ENCODE measurements at places on chromosomes 6 and 20. TPM values are rescaled to one million over a fixed set of nuclear protein-coding genes. Genes with fewer than 3 reads are reported as not detected.

- no peak for DNase-seq
- H3K4me3 ChIP-seq: no peak overlapping the region
- H3K36me3 ChIP-seq: no peaks in the 10 kb centered on the region
- no peaks in the 10 kb centered on the region for H3K4me1 ChIP-seq
- no peak overlapping the region for H3K27ac ChIP-seq
These were observed 507.3 kb upstream of the ARID1B start for GRCh38 chr6:156269751-156270369.

- H3K4me1 ChIP-seq: no peaks in the 10 kb centered on the region
- H3K4me3 ChIP-seq: no peak overlapping the region
- H3K36me3 ChIP-seq: no peaks in the 10 kb centered on the region
- no peaks in the 10 kb centered on the region for H3K27me3 ChIP-seq
- no peak for DNase-seq
- no peak overlapping the region for H3K27ac ChIP-seq
These were observed 309.1 kb downstream of the LMBRD1 start for GRCh38 chr6:69487688-69488087.

DNA sequence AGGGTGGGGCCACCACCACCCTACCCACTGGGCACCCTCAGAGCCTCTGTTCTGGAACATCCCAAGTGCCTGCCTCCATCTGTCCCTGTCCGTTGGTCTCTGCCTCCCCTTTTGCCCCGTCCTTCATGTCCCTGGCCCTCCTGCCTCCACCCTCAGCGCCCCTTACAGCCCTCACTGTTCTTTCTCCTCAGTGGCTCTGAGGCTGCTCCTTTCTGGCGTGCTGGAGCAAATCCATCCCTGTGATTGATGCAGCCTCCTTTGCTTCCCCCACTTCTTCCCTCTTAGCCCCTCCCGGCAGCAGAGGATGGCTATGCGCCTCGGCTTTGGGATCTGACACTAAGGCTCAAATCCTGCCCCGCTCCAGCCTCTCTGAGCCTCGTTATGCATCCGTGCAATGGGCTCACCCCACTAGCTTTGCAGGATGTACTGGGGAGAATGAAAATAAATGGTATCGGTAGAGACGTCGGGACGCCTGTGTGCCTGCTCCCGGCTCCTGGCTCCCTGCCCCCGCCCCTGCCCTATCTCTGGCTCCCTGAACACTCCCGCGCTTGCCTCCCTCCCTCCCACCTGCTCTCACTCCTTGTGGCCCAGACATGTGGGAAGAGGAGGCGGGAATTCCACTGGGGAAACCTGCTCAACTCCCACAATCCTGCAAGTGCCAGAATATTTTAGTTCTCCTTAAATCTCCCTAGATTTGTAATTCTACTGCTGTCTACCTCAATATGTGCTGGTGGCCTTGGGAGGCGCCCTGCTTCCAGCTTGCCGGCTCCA, 13.1 kb downstream of the VSTM2L start:
- peaks cover 9% of the 10 kb centered on the region for H3K27me3 ChIP-seq
- no peak for DNase-seq
- H3K27ac ChIP-seq: no peak overlapping the region
- no peak overlapping the region for H3K4me3 ChIP-seq
- peaks cover 4% of the 10 kb centered on the region for H3K4me1 ChIP-seq
- H3K36me3 ChIP-seq: no peaks in the 10 kb centered on the region

- H3K4me3 ChIP-seq: no peak overlapping the region
- no peak overlapping the region for H3K27ac ChIP-seq
- H3K36me3 ChIP-seq: no peaks in the 10 kb centered on the region
These were observed 90.4 kb downstream of the CARMIL1 start for GRCh38 chr6:25369433-25370177.

DNA sequence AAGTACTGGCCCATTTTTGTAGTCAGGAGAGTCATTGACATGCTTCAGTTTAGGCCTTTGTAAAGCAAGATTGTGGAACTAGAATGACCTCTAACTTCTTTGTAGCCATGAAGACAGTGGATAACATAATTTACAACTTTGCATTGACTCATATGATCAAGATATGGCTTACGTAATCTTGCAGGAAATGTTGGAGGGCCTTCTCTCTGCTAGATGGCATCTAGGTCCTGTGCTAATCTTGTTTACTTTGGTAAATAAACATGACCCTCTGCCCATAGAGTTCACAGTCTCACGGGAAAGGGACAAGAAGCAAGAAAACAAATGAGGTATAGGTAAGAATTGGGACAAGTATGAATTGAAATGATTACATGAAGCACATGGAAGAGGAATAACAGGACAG, 355.2 kb upstream of the ARID1B start:
- no peak for DNase-seq
- peaks cover 15% of the 10 kb centered on the region for H3K4me1 ChIP-seq
- no peaks in the 10 kb centered on the region for H3K27me3 ChIP-seq
- H3K36me3 ChIP-seq: no peaks in the 10 kb centered on the region
- H3K4me3 ChIP-seq: no peak overlapping the region

PTK7 gene
- total RNA-seq: 87.0 TPM

C20orf141 gene
- total RNA-seq: not detected

DNA sequence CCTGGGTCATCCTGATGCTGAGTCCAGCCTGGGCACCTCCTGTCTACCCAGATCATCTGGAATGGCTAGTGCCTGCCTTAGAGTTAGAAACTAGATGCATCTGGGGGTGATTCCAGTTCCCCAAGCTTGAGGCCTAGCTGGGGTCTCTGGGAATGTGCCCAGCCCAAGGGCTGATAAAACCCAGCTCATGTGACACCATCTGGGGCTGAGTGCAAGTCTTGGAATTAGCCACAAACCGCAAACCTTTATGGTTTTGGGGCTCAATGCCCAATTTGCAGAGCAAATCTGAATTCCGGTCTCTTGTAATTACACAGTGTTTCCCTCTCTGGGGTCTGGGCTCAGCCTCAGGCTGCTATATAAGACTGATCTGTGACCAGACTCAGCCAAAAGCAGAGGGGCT, at the start of gene BPIFB4:
TSS of gene BPIFB4 (plus strand) at position 385 of the 400 bp plus-strand sequence. CDS start 1,884 bp downstream, outside the sequence.
- H3K27me3 ChIP-seq: no peaks in the 10 kb centered on the region
- H3K36me3 ChIP-seq: no peaks in the 10 kb centered on the region
- H3K27ac ChIP-seq: no peak within 1 kb of the TSS
- no peaks in the 10 kb centered on the region for H3K4me1 ChIP-seq
- no peak for DNase-seq
- H3K4me3 ChIP-seq: no peak within 1 kb of the TSS

GRCh38 chr6:158831571-158831970, 12.4 kb upstream of the EZR start:
- no peaks in the 10 kb centered on the region for H3K36me3 ChIP-seq
- H3K27me3 ChIP-seq: no peaks in the 10 kb centered on the region
- no peak for DNase-seq

DNA sequence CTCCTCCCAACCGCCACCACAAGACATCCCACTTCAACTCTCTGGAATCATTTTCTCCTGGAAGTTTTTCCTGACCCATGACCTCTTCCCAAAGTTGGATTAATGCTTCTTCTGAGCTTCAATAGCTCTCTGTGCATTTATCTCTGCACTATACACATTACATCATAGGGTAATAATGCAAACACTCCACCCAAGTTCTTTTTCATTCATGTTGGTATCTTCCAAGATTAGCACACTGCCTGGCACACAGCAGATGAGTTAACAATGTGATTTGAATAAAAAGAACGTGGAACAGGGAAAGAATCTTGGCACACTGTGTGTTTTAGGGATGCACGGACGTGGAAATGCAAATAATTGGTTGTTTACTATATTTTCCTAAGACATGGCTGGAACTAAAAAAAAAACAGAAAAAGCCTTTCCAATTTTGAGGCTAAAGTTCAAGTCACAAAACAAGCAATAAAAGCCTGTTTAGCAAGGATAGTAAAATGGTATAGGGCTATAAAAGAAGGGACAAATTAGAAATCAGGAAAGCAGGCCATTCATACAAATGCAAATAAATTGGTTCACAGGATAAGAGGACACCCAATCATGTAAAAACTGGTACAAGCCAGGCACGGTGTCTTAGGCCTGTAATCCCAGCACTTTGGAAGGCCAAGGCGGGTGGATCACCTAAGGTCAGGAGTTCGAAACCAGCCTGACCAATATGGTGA, 1.6 kb upstream of the FAM135A start:
- peaks cover 15% of the 10 kb centered on the region for H3K4me1 ChIP-seq
- no peak for DNase-seq
- H3K4me3 ChIP-seq: no peak overlapping the region

DNA sequence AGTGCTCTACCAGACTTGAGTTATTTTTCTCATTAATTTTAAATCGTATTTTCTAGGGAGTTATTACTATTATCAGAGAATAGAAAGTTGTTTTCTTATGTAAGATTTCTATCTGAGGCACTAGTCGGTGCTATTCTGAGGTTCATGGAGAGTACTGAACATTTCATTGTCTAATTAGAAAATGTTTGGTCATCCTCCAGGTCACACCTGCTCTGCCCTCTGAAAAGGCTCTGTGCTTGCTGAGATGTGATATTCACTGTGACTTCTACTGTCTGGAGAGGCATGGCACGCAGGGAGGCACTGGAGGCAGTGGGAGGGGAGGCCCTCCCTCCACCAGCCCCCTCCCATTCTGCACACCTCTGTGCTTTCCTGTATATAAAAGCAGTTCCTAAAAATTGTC, 3.0 kb downstream of the SYNDIG1 start:
- H3K4me1 ChIP-seq: no peaks in the 10 kb centered on the region
- peaks cover 59% of the 10 kb centered on the region for H3K27me3 ChIP-seq
- no peak for DNase-seq
- no peaks in the 10 kb centered on the region for H3K36me3 ChIP-seq
- H3K4me3 ChIP-seq: no peak overlapping the region
- no peak overlapping the region for H3K27ac ChIP-seq

LTB gene
- not detected for total RNA-seq

TP53TG5 gene
- total RNA-seq: not detected
